Hematopoietic multipotent progenitor cell treated with erythropoietin and hydrocortisone succinate and interleukin-3 and kit ligand, for 6 days (in vitro differentiated cells): ENCODE measurements at places on chromosomes 2 and 18.

- no peak for DNase-seq
Observed at GRCh38 chr2:9236045-9236344, 29.4 kb downstream of the ASAP2 start.

- DNase-seq, result peak; percentile 84
Observed at GRCh38 chr2:201118961-201119854, 3.2 kb downstream of the CFLAR start.

GRCh38 chr2:72140621-72140960, 7.1 kb downstream of the CYP26B1 start:
- no peak for DNase-seq

- no peak for DNase-seq
Observed at GRCh38 chr2:179936141-179936540, 71.0 kb downstream of the CWC22 start.

- no peak for DNase-seq
Observed at GRCh38 chr18:42392416-42392815, 437.4 kb downstream of the PIK3C3 start.

GRCh38 chr18:24819141-24819890, 358.9 kb downstream of the HRH4 start:
- DNase-seq, result no peak

GRCh38 chr2:176237456-176237855, 31.8 kb upstream of the MTX2 start:
- DNase-seq, result no peak

DNA sequence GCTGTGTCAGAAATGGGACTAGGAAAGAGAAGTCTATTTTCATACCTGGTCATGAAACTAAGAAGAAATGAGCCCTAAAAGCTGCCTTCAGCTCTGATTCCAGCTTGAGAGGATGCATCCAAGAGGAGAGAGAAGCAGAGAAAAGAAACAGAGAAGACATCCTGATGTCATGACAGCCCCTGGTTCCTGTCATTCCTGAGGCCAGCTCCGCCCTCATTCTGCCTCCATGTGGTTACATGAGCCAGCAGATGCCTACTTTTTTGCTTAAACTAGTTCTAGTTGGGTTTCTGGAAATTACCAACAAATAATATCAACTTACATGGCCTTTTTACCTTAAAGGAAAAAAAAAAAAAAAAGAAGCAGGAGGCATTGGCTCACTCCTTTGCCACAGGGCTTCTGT, 14.1 kb upstream of the ACKR3 start:
- no peak for DNase-seq

DNA sequence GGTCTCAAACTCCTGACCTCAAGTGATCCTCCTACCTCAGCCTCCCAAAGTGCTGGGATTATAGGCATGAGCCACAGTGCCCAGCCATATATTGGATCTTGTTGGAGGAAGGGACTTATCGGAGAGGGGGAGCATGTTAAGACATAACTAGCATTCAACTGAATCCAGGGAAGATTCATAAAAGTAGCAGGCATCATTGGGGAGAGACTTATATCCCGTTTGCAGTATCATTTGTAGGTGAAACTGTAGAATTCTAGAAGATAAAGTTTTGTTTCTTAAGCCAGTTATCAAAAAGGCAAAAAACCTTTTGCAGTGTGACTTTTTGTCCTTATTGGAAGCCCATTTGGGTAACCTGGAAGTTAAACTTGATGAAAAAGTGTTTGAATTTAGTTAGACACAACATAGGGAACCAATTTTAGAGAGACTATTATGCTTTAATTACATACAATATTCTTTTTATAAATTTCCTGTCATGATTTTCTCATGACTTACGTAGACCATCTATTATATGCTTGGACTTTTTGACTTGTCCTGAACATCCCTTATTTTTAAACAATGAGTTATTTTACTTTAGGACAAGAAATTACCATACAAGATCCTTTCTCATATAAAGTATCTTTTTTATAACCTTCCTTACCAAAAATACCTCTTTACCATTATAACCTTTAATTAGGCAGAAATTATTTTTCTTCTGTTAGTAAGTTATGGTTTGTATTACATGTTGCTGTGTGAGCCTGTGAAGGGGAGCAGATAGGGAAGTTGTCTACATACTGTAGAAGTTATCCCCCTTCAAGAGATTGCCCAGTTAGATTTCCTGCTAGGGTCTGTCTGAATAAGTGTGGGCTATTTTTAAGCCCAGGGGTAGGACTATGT, 20.3 kb downstream of the RAB3GAP1 start:
- peak; percentile 35 for DNase-seq
